AG10803 (cell line): ENCODE measurements at places on chromosomes 1 and 21.
A peak's percentile ranks its signal among the peaks of the same experiment; 100 is the strongest.

DNA sequence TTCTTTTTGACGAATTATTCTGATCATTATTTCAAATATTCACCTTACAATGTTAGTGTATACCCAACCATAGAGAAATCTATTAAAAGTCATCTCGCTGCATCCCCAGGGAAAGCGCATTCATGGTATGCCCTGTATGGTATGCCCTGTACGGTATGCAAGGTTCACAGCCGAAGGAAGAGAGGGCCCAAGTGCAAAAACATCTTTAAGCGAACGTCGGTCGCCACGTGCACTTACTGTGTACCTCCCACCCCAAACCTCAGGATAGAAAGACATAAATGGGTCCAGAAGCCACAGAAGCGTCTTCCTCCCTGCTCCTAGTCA lies 14.4 kb downstream of the HLX start:
- no peak for DNase-seq

- DNase-seq = no peak
Measured at GRCh38 chr1:155070158-155070621, 6.7 kb downstream of the EFNA4 start.

GRCh38 chr1:158675563-158676323 lies 10.8 kb downstream of the SPTA1 start:
- DNase-seq = no peak

DNA sequence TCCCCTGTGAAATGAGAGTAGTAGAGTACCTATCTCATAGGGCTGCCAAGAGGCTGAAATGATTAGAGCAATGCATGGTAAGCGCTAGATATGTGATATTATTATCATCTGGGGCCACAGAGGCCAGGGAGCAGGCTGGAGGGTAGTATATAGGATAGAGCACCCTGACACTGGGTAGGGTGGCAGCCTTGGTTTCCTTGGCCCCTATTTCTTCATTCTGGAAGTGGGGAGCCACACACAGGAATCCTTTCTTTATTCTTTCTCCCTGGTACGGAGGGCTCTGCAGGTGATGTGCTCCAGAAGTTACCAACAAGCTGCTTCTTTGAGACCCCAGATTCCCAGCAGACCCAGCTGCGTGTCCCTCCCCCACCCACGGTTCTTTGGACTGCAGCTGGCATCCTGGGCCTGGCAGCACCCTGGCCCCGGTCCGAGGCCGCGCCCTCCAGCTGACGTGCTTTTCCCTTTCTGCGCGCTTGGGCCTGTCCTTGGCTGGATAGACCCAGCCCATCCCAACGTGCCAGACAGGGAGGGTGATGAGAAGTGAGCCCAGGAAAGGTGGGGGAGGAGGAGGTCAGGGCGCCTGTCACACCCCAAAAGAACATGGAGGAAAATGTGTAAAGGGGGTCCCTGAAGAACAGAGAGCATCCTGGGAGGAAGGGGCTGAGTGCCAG lies 18.2 kb downstream of the INAVA start:
- DNase-seq = no peak

DNA sequence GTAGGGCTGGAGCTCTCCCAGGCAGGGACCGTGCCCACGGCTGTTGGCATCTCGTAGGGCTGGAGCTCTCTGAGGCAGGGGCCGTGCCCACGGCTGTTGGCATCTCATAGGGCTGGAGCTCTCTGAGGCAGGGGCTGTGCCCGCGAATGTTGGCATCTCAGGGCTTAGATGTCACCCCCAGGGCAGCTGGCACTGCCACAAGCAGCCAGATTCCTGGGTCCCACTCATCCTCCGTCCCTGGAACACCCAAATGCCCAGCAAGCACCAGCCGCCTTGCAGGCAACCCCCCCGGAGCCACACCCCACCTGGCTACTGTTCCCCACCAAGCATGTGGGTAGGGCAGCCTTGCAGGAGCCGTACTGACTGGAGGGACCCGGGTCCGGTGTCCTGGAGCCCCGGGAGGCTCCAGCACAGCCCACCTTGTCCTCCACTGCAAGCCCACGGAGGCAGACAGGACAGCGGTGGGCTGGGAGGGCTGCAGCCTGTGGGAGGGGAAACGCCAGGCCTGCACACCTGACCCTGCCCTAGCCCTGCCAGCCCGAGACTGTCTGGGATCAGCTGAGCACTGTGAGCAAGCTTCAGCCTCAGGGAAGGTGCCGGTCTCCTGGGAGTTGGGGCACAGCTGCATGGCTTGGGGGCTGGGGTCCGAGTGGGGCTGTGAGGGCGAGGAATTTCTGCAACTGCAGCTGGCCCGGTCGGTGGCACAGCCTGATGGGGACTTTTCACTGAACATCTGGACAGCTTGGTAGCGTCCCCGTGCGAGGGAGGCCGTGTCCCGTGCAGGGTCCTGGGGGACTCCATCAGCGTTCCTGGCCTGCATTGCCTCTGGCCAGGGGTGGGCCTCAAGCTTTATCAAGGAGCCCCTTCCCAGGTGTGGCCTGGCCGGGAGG lies 53.6 kb downstream of the COL18A1 start:
- no peak for DNase-seq

- no peak for DNase-seq
Measured at GRCh38 chr1:55632906-55633305, 417.7 kb upstream of the USP24 start.

DNA sequence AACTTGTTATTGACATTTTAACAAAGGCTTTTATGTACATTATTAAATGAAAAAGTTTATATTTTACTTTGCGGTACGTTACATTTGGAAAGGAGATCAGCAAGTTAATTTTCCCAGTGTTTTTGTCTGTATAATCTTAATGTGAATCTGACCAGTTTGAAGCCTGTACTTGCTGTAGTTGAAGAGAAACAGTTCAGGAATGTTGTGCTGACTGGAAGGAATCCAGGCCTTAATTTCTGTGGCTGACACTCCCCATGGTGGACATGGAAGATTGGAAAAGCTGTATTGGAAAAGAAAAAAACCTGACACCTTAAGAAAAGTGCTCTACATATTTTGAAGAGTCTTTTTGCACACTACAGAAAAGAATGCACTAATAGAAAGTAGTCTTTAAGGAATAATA lies 15.5 kb downstream of the LEPR start:
- peak; percentile 89 for DNase-seq

DNA sequence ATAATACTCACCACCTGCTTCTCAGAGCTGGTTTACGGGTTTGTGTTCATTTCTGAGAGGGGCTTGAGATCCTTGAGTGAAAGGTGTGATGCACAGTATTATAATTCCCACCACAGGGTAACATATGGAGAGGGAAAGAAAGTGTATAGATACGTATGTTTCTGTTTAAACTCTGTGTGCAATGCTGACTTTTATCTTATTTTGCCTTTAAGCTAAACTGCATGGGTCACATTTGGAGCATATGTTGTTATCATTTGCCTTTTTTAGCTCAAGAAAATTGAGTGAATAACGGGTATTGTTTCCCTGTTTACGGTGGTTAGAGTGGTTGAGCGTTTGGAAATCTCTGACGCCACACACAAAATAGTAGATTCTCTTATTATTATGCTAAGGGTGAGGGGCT lies 191.1 kb upstream of the NFIA start:
- DNase-seq = no peak

GRCh38 chr1:10836726-10837125 lies 40.3 kb upstream of the CASZ1 start:
- no peak for DNase-seq

GRCh38 chr1:203183828-203184227 lies 2.7 kb downstream of the CHI3L1 start:
- no peak for DNase-seq

- no peak for DNase-seq
Measured at GRCh38 chr1:228207851-228208821, at the start of gene OBSCN. TSS of gene OBSCN (plus strand) at chr1:228208044. CDS start at chr1:228211784, 3,740 bp downstream.

DNA sequence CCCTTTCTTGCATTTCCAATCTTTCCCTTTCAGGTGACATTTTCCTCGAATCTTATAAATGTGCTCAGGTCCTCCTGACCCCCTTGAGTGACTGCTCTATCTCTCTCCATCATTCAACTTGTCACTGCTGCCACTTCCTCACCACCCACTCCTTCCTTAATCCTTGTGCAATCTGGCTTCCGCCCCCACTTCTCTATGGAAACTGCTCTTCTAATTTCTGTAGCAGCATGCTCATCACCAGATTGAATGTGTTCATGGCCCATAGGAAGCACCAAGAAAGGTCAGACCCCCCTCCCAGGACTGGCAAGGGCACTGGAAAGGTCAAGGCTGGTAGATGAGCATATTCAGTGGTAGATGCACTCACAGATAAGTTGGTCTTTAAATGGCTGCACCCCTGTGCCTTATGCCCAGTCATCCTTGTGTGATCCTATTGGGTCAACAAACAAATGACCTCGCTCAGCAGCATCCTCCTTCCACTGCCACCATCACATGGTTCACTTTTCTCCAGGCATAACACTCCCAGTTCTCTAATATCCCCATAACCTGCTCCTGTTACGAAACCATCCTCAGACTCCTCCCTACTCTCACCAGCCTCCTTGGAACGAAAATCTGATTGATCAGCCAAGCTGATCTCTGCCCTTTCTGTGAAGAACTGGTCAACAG lies 288.5 kb upstream of the POU3F1 start:
- DNase-seq = no peak

- no peak for DNase-seq
Measured at GRCh38 chr21:45407629-45408247, 2.8 kb downstream of the COL18A1 start.

- no peak for DNase-seq
Measured at GRCh38 chr1:195520757-195521156, 1087.5 kb downstream of the KCNT2 start.
